ENCODE measurements at places on chromosomes 4 and X.
A peak's percentile ranks its signal among the peaks of the same experiment; 100 is the strongest.

DNA sequence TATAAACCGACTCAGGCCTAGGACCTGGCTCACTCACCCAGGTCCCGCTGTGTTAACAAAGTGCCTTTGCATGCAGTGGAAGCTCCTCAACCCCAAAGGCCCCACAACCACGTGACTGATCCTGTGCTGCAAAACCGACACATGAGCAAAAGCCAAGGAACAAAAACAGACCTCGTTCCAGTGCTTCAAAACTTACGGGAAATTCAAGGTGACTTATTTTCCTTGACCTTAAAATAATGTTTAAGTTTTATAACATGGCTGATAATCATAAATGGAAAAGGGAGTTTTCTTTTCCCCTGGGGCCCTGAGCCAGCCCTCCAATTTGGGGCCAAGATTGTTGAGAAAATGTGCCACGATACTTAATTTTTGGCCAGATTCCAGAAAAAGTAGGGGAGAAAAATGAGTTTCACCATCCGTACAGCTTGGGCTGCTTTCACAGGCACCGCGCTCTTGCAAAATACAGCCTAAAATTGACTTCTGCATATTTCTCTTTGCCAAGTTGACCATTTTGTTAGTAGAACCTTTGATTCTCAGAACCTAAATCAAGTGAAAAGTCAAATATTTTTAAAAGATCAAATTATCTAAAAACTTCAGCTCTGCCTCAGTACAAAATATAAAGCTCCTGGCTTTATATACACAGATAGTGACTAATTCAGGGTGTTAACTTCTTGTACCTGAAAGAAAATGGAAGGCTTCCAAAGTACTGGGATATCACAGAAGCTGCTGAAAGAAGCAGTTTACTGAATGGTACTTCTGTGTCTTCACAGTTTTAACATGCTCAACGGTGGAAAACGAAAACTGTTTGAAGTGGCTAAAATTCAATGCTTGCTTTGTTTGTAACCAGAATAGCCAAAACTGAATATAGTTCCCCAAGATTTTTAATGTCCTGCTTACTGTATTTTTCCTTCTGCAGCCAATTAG is 93.8 kb downstream of the APBB2 start:
- no peaks in the 10 kb centered on the region for H3K27me3 ChIP-seq
- H3K27ac ChIP-seq = peak overlapping the region; percentile 19
- DNase-seq = peak; percentile 59
- peaks cover 7% of the 10 kb centered on the region for H3K4me1 ChIP-seq
- peaks cover 1% of the 10 kb centered on the region for H3K36me3 ChIP-seq

- no peak overlapping the region for H3K4me3 ChIP-seq
- H3K27ac ChIP-seq = no peak overlapping the region
- H3K4me1 ChIP-seq = no peaks in the 10 kb centered on the region
- DNase-seq = no peak
- no peaks in the 10 kb centered on the region for H3K27me3 ChIP-seq
These were observed 338.9 kb upstream of the FAM241A start for GRCh38 chr4:111806331-111806730.

- no peaks in the 10 kb centered on the region for H3K36me3 ChIP-seq
- no peaks in the 10 kb centered on the region for H3K4me1 ChIP-seq
- DNase-seq = no peak
- H3K27me3 ChIP-seq = no peaks in the 10 kb centered on the region
- H3K4me3 ChIP-seq = no peak overlapping the region
These were observed 21.4 kb upstream of the MOB1B start for GRCh38 chr4:70880739-70881138.

- H3K4me1 ChIP-seq = no peaks in the 10 kb centered on the region
- no peak overlapping the region for H3K4me3 ChIP-seq
- no peaks in the 10 kb centered on the region for H3K27me3 ChIP-seq
- H3K27ac ChIP-seq = no peak overlapping the region
- no peaks in the 10 kb centered on the region for H3K36me3 ChIP-seq
These were observed 409.4 kb downstream of the UBE2NL start for GRCh38 chrX:144293229-144293628.

DNA sequence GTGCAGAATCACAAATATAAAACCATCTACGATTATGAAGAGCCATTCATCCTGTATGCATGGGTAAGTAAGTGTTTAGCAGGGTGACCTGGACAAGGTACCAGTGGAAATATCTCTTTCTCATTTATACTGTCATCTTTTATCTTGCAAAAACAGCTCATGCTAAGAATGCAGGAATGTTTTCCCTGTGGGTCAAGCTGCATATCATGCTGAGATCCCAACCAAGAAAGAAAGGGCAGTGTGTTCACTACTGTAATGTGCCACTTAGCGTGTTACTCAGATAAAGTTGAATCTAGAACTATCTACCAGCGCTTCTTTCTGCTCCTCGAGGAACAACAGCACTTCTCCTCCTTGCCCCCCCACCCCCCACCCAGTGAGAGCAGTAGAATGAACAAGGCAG is 212.7 kb upstream of the TBL1X start:
- DNase-seq = no peak
- H3K36me3 ChIP-seq = no peaks in the 10 kb centered on the region
- no peak overlapping the region for H3K4me3 ChIP-seq
- H3K27ac ChIP-seq = no peak overlapping the region

DNA sequence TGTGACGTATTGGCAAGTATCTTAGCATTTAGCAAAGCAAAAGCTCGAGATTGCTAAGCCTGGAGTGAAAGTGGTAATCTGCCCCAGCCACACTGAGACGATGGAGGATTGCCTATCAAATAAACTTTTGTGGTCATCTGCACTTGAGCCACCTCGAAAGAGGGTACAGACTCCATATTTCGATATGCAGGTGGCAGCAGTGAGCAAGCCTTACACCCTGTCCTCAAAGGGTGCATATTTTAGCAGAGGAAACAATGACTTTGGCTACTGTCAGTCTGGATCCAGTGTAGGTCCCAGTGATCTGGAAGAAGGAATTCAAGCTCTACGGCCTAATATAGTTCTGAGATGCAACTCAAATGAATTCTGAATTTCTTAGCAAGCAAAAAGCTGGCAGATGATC is 153.9 kb downstream of the ATG4A start:
- H3K36me3 ChIP-seq = no peaks in the 10 kb centered on the region
- no peaks in the 10 kb centered on the region for H3K4me1 ChIP-seq
- peaks cover 5% of the 10 kb centered on the region for H3K27me3 ChIP-seq
- no peak for DNase-seq

GRCh38 chrX:16897445-16897844 is 27.3 kb upstream of the RBBP7 start:
- H3K36me3 ChIP-seq = no peaks in the 10 kb centered on the region
- no peak for DNase-seq
- no peak overlapping the region for H3K27ac ChIP-seq
- peaks cover 21% of the 10 kb centered on the region for H3K27me3 ChIP-seq
- H3K4me1 ChIP-seq = no peaks in the 10 kb centered on the region
- no peak overlapping the region for H3K4me3 ChIP-seq

GRCh38 chr4:10715696-10716095 is 31.1 kb upstream of the CLNK start:
- no peaks in the 10 kb centered on the region for H3K27me3 ChIP-seq
- H3K4me3 ChIP-seq = no peak overlapping the region
- no peaks in the 10 kb centered on the region for H3K36me3 ChIP-seq
- no peak overlapping the region for H3K27ac ChIP-seq
- DNase-seq = peak; percentile 57

DNA sequence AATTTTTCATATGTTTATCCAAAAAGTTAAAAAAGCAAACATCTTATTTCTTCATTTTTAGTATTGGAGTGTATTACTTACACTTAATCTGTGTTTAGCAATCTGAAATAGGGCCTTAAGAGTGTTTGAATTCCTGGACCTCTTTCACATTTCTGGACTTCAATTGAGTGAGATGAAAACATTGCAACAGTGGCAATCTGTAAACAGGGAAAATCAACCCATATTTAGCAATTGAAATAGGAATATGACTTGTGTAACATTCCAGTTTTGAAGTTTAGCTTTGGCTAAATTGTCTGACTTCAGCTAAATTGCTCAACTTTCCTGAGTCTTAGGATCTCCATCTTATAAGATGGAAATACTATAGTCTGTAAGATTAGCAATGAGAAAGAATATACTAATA is 34.6 kb upstream of the FHL1 start:
- peaks cover 4% of the 10 kb centered on the region for H3K27me3 ChIP-seq
- no peaks in the 10 kb centered on the region for H3K36me3 ChIP-seq
- no peak for DNase-seq
- no peak overlapping the region for H3K4me3 ChIP-seq
- H3K4me1 ChIP-seq = peaks cover 2% of the 10 kb centered on the region
- peak overlapping the region; percentile 12 for H3K27ac ChIP-seq

DNA sequence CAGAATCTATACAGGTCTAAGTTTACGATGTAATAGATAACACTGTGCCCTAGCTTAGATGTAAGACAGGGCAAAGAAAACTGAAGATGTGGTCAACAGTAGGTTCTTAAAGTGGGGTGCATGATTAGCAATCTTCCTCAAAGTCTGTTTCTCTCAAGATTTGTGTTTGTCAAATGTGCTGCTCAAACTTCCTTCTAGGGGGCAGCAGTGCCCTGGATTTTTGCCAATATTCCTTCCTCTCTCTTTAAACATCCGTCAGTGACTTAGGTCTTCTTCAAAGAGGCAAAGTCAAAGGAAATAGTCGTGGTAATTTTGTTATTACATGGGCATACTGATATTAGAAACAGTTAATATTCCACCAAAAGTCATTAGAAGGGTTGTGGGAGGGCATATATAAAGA is 4.2 kb upstream of the PDHA2 start:
- H3K36me3 ChIP-seq = no peaks in the 10 kb centered on the region
- no peak overlapping the region for H3K27ac ChIP-seq
- no peaks in the 10 kb centered on the region for H3K27me3 ChIP-seq
- no peaks in the 10 kb centered on the region for H3K4me1 ChIP-seq
- no peak overlapping the region for H3K4me3 ChIP-seq

DNA sequence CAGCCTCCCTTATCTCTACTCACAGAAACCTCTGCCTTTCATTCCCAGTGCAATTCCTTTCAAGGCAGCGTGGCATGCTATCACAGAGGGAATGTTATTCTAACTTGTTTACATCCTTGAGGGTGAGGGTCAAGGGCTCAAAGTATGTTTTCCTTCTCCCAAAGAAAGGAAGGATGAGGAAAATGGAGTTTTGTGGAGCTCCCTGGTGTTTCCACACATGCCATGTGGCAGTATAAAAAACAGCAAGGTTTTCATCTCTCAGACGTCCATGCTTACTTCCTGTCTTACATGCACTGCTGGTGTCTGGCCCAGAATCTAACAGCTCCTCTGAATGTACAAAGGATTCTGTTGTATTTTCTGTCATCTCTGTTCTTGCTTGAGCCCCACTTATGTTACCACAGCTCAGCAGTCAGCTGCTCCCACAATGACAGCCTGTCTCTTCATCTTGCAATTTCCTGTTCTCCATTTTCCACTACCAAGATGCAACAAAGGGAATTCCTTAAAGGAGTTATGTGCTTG is 128.0 kb downstream of the SNCA start:
- peaks cover 6% of the 10 kb centered on the region for H3K4me1 ChIP-seq
- no peaks in the 10 kb centered on the region for H3K27me3 ChIP-seq
- peak; percentile 54 for DNase-seq
- peak overlapping the region; percentile 86 for H3K27ac ChIP-seq
- no peak overlapping the region for H3K4me3 ChIP-seq

- H3K27me3 ChIP-seq = no peaks in the 10 kb centered on the region
- peak within 1 kb of the TSS; percentile 70 for H3K4me3 ChIP-seq
- H3K36me3 ChIP-seq = no peaks in the 10 kb centered on the region
- peak within 1 kb of the TSS; percentile 90 for H3K27ac ChIP-seq
- peaks cover 20% of the 10 kb centered on the region for H3K4me1 ChIP-seq
- DNase-seq = peak; percentile 44
These were observed at the start of gene BGN for GRCh38 chrX:153494541-153495361. BGN (plus strand) TSS chrX:153494980; CDS start chrX:153504632, 9,652 bp downstream.

- no peaks in the 10 kb centered on the region for H3K27me3 ChIP-seq
- no peaks in the 10 kb centered on the region for H3K36me3 ChIP-seq
- H3K4me1 ChIP-seq = peaks cover 8% of the 10 kb centered on the region
These were observed 132.6 kb downstream of the IL15 start for GRCh38 chr4:141768954-141769353.

DNA sequence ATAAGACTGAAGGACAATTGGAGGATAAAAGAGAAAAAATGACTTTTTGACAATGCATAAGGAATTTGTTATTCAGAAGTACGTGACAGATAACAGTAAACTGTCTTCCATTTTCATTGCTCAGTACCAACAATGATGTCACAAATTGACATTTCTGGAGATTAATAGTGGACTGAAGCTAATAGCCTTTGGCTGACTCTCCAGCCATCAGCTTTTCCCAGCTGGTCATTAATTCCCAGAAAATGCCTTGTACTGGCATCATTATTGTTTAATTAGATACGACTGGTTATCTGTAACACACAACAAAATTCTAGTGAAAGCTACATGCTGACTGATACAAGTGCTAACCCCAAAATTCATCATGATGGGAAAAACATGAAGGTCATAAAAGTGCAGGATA is 147.9 kb upstream of the FGF13 start:
- no peak overlapping the region for H3K4me3 ChIP-seq
- no peaks in the 10 kb centered on the region for H3K4me1 ChIP-seq
- H3K36me3 ChIP-seq = no peaks in the 10 kb centered on the region
- H3K27me3 ChIP-seq = no peaks in the 10 kb centered on the region
- no peak for DNase-seq
- H3K27ac ChIP-seq = no peak overlapping the region

- no peaks in the 10 kb centered on the region for H3K27me3 ChIP-seq
- H3K27ac ChIP-seq = no peak overlapping the region
- no peak for DNase-seq
These were observed 38.5 kb downstream of the GYG2 start for GRCh38 chrX:2867206-2867605.

GRCh38 chr4:136526517-136526916 is 1005.8 kb downstream of the PCDH18 start:
- no peak overlapping the region for H3K4me3 ChIP-seq
- no peak overlapping the region for H3K27ac ChIP-seq
- no peak for DNase-seq
- H3K36me3 ChIP-seq = no peaks in the 10 kb centered on the region
- no peaks in the 10 kb centered on the region for H3K4me1 ChIP-seq

GRCh38 chr4:76011018-76011670 is 3.8 kb upstream of the CXCL9 start:
- H3K4me3 ChIP-seq = no peak overlapping the region
- no peak for DNase-seq
- peaks cover 19% of the 10 kb centered on the region for H3K4me1 ChIP-seq
- no peaks in the 10 kb centered on the region for H3K36me3 ChIP-seq

GRCh38 chrX:17185431-17185830 is 189.6 kb upstream of the NHS start:
- H3K27me3 ChIP-seq = no peaks in the 10 kb centered on the region
- no peaks in the 10 kb centered on the region for H3K36me3 ChIP-seq
- DNase-seq = no peak
- H3K27ac ChIP-seq = no peak overlapping the region
- no peaks in the 10 kb centered on the region for H3K4me1 ChIP-seq

DNA sequence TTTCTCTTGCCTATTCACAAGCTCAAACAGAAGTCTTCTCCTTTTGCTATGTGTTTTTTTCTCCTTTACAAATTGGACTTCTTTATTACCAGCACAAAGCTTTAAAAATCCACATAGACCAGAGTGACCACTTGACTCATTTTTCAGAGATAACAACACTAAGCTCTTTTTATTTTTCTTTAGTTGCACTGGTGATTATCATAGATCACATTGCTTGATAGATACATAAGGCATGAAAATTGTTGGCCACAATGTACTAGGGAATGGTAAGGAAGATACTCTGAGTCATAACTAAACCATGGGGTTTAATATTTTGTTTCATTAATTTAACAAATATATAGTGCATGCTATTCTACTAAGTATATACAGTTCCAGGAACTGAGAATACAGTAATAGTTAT is 159.0 kb downstream of the GASK1B start:
- H3K4me1 ChIP-seq = peaks cover 7% of the 10 kb centered on the region
- no peaks in the 10 kb centered on the region for H3K36me3 ChIP-seq
- no peaks in the 10 kb centered on the region for H3K27me3 ChIP-seq
- DNase-seq = peak; percentile 85
- no peak overlapping the region for H3K27ac ChIP-seq
